MV-4-11 (cell line): ENCODE measurements at places on chromosomes 7 and 10.
A peak's percentile ranks its signal among the peaks of the same experiment; 100 is the strongest.

DNA sequence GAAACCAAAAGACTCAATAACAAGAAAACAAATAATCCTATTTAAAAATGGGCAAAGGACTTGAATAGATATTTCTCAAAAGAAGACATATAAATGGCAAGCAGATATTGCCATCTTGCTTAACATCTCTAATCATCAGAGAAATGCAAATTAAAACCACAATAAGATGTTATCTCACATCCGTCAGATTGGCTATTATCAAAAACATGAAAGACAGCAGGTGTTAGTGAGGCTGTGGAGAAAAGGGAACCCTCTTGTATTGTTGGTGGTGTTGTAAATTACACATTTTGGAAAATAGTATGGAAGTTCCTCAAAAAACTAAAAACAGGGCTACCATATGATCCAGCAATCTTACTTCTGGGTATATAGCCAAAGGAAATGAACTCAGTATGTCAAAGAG is 25.7 kb downstream of the OPALIN start:
- no peak for DNase-seq

DNA sequence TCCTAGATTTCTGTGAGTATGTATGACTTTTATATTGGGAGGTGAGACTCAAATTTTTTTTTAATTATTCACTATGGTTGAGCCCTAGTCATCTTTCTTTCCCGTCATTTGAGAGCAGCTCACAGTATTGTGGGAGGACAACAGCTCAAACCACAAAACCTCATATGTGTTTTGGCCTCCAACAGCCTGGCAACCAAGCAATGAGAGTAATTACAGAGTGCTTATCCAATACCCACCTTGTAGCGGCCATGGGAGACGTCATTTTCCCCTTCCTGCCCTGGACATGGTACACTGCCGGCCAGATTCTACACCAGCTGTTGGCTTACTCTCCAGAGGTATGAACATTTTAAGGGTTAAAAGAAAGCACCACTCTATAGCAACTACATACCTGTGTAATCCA is 49.1 kb downstream of the DOCK4 start:
- peak; percentile 48 for DNase-seq

DNA sequence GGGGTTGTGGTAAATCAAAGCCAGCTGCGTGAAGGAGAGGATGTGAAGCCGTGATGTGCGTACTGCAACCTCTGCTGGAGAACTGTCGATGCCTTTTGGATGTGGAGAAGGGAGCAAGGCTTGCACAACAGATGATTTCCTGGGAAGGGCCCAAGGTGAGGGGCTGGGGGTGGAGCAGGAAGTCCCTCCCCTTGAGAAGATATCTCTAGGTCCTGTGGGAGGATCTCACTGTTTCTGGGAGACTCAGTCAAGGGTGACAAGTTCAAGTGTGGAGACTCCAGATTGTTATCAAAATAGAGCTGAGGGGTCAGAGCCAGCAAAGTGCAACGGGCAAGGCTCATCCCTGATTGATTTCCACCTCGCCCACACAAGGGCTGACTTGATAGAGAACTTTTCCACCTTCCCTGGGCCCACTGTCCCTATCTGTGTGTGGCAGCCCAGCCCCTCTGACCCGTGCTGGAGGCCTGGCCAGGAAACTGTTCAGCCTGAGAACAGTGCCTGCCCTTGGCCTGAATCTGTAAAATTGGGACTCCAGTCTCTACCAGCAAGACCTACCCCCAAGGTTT is 55.0 kb downstream of the COL13A1 start:
- no peak for DNase-seq

DNA sequence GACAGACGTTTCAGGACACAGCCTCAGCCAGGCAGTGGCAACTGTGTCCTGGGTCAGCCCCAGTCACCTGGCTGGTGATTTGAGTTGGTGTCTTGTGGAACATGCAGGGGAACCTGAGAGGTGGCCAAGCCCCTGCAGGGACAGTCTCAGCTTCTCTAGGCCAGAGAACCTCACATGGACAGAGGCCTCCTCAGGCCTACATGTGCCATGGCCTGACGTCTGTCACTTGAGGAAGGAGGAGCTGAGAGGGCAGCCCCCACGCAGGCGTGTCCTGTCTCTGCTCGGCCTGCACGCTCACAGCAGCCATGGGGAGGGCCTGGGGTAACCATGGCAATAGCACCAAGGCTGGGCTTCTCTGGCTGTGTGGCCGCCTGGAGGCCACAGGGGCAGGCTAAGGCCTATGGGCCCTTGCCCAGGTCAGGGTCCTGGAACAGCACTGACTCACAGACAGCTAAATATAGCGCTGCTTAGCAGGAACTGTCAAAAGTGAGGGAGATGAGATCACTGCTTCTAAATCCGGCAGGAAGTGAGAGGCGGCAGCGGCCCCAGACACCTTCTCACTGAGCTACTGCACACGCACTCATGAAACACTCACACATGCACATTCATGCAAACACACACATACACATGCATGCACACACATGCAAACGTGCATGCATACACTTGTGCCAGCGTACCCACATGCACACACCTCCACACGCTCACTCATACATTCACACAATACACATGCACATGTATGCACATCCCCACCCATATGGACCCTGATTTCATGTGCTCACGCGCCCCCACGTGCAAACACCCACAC is 57.0 kb downstream of the YKT6 start:
- peak; percentile 99 for DNase-seq

DNA sequence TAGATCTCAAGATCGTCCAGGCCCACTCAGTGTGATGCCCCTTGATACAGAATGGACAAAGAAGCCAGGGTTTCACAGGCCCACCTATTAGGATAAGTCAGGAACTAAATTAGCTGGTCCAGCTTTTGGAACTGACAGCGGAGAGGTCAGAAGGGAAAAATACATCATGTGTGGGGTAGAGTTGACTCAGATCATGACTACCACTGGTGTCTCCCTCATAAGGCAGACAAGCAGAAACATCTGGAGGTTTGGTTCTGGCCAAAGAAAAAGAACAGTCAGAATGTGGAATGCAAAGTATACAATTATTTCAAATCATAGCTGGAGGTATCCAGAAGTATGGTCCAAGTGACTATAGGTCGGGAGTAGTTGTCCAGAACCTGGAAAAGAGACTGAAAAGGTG is 621.1 kb upstream of the CELF2 start:
- DNase-seq = no peak

- DNase-seq = peak; percentile 87
Observed at GRCh38 chr7:66877577-66878300, 43.3 kb upstream of the TMEM248 start.

GRCh38 chr10:61819208-61819607 is 82.3 kb upstream of the ARID5B start:
- DNase-seq = no peak

DNA sequence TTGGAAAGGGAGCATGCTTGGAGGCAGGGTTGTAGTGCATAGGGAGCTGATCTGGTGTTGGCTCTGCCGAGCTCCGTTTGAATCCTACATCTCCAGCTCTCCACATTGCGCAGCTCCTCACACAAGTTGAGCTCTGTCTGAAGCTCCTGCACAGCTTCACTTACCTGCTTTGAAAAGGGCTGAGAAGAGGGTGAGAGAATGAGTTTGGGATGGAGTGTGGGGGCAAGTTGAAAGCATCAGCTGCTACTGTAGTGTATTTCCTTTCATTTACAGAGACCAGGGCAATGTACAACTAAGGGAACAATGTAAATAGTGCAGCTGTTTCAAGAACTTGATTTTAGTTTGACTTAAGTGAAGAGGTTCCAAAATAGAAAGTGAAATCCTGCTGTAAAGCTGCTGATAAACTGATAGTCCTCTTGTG is 88.5 kb downstream of the VTI1A start:
- no peak for DNase-seq

DNA sequence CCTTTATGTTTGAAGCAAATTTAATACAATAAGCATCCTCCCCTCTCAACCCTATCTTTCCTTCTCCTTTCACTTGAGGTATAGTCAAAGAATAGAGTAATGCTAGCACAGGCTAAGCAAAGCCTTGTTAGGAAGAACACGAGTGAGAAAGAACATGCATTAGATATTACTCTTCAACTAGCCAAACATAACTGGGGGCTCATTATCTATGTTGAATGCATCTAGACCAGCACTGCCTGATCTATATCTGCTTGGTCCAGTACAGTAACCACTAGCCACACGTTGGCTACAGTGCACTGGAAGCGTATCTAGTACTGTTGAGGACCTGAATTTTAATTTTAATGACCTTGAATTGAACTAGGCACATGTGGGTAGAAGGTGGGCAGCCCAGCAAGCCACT is 21.0 kb downstream of the SFMBT2 start:
- no peak for DNase-seq

DNA sequence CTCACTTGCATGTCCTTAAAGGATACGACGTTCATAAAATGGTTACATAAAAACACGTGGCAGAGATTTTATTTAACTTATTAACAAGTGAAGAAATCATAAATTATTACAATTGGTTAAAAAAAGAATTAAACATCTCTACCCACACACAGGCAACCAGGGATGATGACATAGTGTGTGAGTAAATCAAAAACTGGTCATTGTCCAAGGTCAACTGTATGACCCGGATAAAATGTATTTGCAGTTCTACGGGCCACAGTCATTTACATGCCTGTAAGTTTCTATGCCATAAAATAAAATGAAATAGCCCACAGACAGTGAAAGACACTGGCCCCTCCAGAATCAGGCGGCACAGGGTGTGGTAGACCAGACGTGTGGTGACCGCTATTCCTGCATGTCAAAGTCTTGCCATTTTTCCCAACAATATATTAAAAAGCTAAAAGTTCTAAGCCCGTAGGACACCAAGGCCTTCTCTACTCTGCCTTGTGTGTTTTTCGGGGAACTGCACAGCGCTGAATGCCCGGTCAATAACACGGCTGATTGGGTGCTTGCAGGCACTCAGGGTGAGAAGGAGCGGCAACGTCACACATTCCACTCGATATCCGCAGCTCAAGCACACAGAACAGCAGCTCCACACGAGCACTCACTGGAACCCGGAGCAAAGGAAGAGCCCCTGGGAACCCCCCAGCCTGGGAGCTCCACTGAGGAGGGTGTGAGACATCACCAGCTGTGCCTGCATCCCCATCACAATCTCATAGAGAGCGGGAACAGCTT is 143.3 kb upstream of the PPP2R2D start:
- no peak for DNase-seq
